CD4-positive, alpha-beta T cell treated with Interferon alpha-2 for 1 hour (primary cell): ENCODE measurements at places on chromosomes 7 and 10.
A peak's percentile ranks its signal among the peaks of the same experiment; 100 is the strongest.

DNA sequence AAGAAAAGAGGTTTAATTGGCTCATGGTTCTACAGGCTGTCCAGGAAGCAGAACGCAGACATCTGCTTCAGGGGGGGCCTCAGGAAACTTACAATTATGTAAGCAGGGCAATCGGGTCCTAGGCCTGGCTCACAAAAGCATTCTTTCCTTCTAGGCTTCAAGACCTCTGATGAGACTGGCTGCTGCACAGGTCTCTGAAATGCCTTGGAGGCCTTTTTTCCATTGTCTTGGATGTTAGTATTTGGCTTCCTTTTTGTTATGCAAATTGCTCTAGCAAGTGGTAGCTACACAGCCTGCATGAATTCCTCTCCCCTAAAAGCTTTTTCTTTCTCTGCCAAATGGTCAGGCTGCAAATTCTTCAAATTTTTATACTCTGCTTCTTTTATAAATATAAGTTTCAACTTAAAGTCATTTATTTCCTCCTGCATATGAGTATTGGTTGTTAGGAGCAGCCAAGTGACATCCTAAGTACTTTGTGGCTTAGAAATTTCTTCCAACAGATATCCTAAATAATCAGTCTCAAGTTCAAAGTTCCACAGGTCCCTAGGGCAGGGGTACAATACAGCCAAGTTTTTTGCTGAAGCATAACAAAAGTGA lies 83.1 kb upstream of the SEMA3A start:
- no peak for DNase-seq

DNA sequence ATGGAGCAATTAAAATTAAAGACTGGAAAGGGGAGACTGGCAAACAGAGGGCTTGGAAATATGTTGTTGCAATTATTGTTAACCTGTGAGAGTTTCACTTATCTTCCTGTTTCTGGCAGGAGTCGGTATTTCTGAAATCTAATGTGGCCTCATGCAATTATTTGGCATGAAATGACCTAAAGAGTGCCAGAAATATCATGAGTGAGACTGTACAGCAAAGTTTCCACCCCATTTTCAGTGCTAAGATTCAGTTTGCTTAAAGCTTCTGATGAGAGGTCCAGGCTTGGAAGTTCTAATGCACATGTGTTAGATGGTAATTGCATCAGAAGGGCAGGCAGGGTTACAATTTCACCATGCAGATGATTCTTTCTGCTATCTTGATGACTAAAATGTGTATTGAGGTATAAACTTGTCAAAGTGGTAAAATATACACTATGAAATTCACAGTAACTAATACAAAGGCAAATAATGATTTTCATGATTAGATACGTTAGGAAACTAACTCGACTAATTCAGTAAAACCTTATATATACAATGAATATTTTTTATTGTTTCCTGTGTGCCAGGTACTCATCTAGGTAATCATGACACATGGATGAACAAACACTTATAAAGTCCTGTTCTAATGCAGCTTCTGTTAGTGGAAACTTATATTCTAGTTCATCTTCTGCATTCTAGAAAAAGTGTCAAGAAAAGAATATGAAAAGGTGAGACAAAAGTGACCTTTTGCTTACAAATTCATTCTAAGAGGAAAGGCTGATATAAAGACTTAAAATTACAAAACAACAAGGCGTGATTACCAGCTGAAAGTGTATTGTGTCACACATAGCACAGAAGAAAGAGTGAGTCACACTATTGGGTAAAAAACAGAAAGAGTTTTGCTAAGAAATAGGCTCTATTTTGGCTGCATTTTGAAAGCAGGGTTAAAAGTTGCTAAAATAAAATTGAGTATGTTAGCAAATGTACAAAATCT lies 533.4 kb upstream of the SEMA3D start:
- no peak for DNase-seq

GRCh38 chr10:83760142-83760541 lies 379.2 kb upstream of the GHITM start:
- no peak for DNase-seq

GRCh38 chr10:53052521-53053164 lies 280.1 kb upstream of the MBL2 start:
- no peak for DNase-seq

GRCh38 chr10:121607310-121608055 lies 9.2 kb upstream of the FGFR2 start:
- no peak for DNase-seq

- no peak for DNase-seq
These were observed 39.9 kb downstream of the CABCOCO1 start for GRCh38 chr10:61702584-61702983.

DNA sequence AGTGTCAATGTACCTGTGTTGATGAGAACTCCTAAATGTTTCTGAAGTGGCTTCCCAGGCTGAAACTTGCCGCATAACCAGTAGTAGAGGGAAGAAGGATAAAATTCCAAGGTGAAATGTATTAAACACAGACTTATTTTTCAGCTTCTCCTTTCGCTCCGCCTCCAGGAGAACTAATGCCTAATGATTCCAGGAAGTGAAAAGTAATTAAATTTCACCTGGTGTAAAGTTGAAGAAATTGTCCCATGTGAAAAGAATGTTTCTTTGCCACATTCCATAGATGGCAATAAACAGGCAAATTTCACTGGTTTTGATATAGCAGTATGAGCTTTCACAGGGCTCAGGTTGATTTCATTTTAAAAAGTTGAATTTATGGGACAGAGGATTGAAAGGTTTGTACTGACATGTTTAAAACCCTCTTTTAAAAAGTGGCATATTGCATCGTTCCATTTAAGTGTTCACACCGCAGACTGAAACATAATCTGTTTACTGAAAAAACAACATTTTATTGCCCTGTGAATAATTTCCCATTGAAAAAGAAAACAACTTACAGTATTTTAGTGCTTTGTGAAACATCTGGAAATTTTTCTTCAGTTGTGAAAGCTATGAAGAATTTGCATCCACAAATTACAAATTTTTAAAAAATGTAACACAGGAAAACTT lies 453.4 kb upstream of the NFE2L3 start:
- no peak for DNase-seq

DNA sequence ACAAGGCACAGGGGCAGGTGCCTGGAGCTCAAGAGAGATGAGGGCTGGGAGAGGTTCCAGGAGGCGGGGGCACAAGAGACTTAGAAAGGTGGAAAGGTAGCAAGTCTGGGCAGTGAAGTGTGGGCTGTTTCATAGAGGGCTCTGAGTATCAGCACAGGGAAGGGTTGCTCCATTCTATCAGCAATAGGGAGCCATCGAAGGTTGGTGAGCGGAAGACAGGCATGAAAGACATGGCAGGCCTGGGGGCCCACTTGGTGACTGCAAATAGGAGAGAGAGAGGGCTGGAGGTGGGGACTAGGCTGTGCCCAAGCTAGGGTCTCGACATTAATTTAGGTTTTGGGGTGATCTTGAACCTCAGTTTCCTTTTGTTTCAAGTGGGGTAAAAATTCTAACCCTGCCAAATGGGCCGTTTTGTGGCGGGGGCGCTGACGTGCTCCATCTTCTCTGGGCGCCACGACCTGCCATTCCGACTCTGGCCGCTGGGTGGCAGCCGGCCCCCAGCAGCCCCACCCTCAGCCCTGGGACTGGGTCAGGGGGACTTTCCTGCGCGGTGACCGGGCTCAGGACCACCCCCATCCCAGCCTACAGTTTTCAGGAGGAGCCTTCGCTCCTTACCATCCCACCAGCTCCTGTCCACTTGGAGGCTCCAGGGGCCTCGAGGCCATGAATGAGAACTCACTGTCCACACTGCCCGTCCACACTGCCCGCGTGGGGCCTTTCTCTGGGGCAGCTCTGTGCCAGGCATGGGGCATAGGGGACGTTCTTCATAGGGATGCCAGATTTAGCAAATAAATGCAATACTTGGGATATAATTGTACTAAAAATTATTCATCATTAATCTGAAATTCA lies 37.2 kb upstream of the PCBD1 start:
- DNase-seq, result peak; percentile 18

GRCh38 chr7:44157116-44158080 lies 16.3 kb upstream of the MYL7 start:
- DNase-seq, result no peak

DNA sequence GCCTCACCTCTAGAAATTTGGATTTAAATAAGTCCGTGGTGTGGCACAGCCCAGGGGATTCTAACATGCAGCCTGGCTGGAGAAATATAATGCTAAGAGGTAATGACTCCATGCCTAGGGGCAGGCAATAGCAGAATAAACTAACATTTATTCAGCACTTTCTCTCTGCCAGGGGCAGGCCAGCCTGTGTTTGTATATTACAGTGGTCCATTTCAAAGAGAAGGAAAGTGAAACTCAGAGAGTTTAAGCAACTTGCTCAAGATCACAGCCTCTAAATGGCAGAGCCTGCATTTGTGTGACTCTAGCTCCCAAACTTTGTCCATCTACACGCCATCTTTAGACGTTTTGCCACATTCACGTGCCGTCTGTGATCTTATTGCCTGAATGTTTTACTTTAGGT lies 6.7 kb upstream of the LRRC18 start:
- no peak for DNase-seq

- DNase-seq, result peak; percentile 47
These were observed 102.1 kb upstream of the ANLN start for GRCh38 chr7:36287371-36288241.

DNA sequence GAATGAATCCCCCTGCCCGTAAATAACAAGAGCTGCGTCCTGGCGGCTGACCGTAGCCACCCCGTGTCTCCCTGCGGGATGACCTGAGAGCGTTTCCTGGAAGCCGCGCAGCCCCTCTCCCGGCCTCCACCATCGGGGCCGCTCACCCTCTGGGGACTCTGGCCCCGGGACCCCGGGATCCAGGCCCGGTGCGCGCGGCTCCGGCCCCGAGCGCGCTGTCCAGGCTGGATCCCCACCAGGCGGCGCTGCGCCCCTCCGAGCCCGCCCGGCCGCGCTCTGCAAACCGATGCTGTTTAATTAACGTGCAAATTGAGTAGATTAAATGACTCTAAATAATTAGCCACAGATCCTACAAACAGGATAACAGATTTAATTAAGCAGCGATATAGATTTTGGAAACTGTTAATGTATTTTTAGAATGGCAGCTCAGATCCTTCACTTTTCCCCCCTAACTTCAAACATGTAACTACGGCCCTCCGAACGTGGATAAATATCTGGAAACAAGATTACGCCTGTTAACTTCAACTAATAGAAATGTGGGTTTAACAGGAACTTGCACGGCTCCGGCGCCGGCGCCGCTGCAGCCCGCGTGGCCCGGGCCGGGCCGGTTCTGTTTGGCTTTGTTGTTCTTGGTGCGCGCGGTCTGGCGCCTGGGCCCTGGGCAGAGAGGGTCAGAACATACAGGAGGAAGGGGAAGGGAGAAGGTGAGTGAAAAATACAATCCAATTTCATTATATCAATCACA lies 7.1 kb upstream of the UNCX start:
- peak; percentile 49 for DNase-seq

- DNase-seq, result no peak
These were observed 71.4 kb downstream of the ELMO1 start for GRCh38 chr7:37377231-37377630.

GRCh38 chr7:150811-151221 lies 41.6 kb upstream of the FAM20C start:
- no peak for DNase-seq

DNA sequence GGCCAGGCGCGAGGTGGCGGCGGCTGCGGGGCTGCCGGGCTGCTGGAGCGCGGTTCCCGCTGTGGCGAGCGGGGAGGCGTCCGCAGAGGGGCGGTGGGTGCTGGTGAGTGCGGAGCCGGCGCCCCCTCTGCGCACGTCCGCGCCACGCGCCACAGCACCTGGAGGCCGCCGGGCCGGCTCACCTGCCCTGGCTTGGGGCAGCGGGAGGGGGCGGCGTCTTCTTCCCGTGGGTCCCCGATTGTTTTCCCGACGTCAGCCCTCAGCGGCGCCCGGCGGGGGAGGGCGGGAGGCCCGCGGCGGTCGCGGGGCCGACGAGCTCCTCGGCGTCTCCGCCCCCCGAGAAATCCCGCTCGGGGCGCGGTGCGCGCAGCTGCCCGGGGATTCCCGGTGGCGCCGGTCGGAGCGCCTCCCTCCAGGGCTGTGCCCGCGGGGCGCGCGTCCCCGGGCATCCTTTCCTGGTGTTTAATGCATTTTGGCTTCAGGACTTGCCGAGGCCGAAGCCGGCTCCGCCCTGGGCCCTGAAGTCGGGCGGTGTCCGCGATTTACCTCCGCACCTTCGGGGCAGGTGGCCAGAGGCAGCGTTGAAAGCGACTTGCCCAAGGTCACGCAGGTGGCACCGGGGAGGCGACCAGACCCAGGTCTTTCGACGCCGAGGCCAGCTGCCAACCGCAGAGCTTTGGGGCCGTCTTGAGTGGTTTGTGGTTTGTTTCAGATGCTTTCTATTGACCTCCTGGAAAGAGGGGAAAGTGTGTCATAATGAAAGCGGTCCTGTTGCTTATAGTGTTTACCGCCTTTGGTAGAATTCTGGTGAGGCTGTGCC lies 561 bp downstream of the PLEKHA1 start:
- DNase-seq, result peak; percentile 85

DNA sequence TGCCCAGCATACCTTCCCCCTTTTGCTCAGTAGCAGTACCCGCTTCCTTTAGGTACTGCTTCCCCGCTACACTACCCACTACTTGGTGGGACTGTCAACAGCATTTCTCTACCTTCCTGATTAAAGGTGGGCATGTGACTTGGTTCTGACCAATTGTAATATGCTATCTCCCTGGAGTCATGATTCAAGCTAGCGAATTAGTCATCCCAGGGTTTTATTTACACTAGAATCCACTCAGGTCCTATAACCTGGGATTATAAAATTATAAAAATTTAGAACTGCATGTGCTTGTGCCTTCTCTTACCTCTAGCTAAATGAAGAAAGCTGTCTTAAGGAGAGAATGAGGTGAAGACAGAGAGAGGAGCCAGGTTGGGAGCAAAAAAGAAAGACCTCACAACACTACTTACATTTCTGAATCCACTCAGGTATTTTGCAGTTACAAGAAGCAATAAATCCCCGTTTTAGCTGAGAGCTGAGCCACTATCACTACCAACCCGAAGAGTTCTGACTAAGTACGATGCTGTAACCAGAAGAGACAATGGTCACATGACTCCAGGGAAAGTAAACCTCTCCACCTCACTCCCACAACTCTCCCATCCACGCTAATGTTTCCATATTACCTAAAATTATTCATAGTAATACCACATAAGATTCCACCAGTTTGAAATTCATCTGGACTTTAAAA lies 9.7 kb downstream of the GBX1 start:
- no peak for DNase-seq

- DNase-seq, result no peak
These were observed 94.6 kb upstream of the RNF32 start for GRCh38 chr7:156545979-156546378.

DNA sequence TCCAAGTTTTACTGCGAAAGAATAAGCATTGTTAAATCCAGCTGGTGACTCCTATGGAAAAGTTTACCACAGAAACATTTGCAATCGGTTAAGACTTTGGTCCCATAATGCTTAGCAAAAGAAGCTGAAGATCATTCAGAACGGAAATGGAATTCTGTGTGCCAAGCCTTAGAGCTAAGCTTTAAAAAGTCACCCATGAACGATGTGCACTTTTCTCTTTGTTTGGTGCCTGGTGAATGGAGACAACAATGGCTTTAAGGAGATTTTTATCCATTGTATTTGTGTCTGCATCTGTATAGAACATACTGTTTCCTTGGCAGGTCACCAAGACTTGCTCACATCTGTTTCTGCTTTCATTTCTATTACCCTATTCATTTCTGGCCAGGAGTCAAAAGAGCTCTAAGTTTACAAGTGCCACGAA lies 26.3 kb upstream of the COL1A2 start:
- DNase-seq, result no peak
